ENCODE measurements at places on chromosomes 4 and X.

- DNase-seq, result no peak
Measured at GRCh38 chrX:9947131-9947794, 19.9 kb upstream of the CLDN34 start.

DNA sequence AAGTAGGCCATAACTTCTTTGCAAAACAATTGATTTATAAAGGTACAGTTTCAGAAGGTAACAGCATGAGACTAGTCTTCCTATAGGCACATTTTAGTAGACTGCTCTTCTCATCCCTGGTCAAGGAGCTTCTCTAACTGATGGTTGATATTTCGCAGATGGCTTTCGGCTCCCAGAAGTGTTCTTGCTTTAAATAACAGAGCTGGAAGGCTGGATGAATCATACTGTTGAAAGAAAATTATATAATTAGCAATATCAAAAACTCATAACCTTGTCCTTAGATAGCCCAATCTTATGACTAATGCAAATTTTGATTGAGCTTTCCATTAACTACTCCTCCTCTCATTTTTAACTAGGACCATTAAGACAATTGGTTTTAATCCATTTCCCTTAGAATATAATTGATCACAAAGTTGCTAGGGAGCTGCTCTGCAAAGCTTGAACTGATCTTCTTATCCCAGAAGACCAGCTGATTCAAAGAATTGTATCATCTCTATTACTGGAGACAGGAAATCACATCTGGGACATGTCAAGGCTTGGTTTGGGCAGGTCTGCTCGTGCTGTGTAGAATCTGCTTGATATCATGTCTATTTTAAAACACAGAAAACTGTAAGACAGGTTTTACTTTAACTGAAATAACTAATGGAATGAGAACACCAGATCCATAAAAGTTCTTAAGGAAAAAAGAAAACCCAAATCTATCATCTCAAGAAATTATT lies 38.6 kb downstream of the CENPU start:
- no peak for DNase-seq

GRCh38 chr4:149183638-149184037 lies 632.0 kb downstream of the IQCM start:
- DNase-seq, result no peak

DNA sequence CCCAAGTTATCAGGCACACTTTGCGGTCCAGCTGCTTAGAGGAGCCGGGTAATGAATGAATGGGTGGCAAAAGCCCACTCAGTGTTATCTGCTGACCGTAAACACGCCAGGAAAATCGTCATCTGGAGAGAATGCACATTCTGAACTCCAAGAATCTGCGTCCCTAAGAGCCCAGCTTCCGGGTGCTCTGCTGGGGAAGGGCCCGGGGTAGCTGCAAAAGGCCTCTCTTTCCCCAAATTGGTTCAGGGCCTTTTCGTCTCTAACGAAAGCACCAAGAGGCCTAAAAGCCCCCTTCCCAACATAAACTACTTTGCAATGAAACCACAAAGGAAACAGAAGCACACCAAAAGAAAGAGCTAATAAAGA lies 1.6 kb upstream of the SFRP2 start:
- no peak for DNase-seq

DNA sequence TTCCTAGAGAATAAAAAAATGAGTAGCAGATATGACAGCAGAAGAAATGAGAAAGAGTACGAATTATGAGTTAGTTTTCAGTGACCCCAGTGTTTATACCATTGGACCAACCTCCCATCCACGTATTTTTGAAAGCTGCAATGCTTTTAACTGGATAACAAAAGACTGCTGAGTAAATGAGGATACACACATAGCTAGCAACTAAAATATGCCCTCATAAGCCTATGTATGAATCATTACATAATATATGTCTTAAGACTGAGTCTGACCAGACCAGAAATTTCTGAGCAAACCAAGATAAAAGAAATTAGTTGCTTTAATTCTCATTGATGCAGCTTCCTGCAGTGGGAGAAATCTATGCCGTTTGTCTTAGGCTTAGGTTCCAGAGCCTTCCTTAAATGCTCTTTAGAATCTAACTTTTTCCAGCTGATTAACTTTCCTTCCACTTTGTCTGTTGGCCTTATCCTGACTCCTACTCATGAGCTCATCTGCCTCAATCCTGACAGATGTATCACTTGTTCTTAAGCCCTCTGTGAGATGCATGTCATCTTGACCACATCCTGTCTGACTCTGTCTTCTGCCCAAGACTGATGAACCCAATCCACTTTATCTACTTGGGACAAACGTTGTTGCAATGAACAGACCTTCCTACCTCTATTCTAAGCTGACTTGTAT lies 301.4 kb upstream of the AADAT start:
- DNase-seq, result no peak

GRCh38 chrX:9845578-9845952 lies 59.3 kb downstream of the SHROOM2 start:
- no peak for DNase-seq

GRCh38 chrX:7159149-7159861 lies 11.4 kb upstream of the PUDP start:
- DNase-seq, result no peak

GRCh38 chr4:11496351-11496829 lies 67.7 kb upstream of the HS3ST1 start:
- no peak for DNase-seq

GRCh38 chr4:65450899-65451298 lies 219.4 kb downstream of the EPHA5 start:
- no peak for DNase-seq

GRCh38 chr4:77113069-77113468 lies 37.3 kb upstream of the CCNI start:
- no peak for DNase-seq

DNA sequence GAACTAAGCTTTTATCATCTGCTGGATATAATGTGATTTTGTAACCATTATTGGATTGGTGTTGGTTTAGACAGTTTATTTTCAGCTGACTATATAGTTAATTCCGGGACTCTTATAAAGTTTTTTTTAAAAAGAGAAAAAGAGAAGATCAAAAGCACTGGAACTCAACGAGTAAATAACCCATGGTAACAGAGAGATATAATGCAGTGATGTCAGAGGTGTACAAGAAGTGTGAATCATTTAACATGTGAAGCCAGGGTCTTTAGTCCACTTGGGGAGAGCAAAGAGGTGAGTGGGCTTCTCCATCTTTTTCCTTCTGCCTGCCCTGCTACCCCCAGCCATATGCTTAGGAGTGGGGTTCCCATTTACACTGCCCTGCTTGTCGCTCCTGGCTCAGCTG lies 3.2 kb downstream of the TMEM165 start:
- DNase-seq, result no peak

DNA sequence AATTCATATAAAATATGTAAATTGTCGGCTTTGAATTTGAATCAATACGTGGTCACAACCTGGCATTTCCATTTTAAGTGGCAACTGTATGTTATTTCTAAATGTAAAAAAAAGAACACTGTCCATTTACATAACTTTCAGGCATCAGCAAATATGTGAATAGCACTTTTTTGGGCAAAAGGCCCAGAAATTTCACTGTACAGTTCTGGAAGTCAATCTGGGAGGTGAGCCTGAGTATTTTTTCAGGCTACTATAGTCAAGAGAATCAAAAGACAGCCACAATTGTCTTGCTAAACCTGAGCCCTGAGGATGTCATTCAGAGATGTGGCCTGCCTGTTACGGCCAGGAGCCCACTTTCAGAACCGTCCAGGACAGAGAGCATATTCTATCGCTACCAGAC lies 543.9 kb upstream of the MAGEB2 start:
- no peak for DNase-seq

GRCh38 chr4:8039853-8040252 lies 100.2 kb upstream of the AFAP1 start:
- DNase-seq, result no peak

GRCh38 chrX:40938423-40938822 lies 146.8 kb upstream of the USP9X start:
- DNase-seq, result no peak

DNA sequence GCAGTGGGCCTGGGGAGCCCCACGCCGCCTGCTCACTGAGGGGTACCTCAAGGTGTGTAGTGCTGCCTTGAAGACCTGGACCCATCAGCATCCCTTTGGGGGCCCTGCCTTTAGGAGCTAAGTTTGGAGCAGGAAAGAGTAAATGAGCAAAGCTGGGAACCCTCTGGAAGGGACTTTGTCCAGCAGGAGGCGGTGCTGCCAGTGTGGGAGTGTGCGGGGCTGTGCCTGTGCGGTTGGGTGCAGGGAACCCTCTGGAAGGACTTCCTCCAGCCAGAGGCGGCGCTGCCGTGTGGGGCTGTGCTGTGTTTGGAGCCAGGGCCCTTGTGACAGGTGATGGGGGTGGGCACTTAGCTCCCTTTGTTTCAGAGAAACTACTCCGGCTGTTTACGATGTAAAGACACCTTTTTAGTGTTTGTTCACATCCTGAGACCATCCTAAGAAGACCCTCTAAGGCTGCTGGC lies 25.8 kb downstream of the RGS12 start:
- no peak for DNase-seq

GRCh38 chr4:105662935-105663675 lies 45.4 kb downstream of the INTS12 start:
- DNase-seq, result no peak

DNA sequence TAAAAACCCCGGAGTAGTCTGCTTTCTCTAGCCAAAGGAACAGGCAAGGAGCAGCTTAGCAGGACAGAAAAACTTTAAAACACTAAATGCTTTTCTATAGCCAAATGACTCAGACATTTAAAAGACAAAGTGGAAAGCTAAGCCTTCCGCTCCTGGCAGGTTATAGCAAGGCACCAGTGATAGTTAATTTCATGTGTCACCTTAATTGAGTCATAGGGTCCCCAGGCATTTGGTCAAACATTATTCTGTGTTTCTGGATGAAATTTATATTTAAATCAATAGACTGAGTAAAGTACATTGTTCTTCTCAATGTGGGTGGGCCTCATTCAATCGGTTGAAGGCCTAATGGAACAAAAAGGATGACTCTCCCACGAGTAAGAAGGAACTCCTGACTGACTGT lies 885.7 kb upstream of the ADGRL3 start:
- DNase-seq, result no peak

GRCh38 chr4:2417765-2418649 lies at the start of gene ZFYVE28:
Gene ZFYVE28 (minus strand): TSS chr4:2418645. CDS start chr4:2418323, 322 bp downstream.
- DNase-seq, result no peak

- no peak for DNase-seq
Measured at GRCh38 chr4:159002950-159003349, 99.9 kb upstream of the RAPGEF2 start.

GRCh38 chrX:118644378-118644777 lies 83.0 kb upstream of the IL13RA1 start:
- DNase-seq, result no peak

- DNase-seq, result no peak
Measured at GRCh38 chr4:165016971-165017370, 14.8 kb upstream of the TRIM60 start.

GRCh38 chr4:146159384-146160058 lies 16.0 kb upstream of the LSM6 start:
- DNase-seq, result no peak

DNA sequence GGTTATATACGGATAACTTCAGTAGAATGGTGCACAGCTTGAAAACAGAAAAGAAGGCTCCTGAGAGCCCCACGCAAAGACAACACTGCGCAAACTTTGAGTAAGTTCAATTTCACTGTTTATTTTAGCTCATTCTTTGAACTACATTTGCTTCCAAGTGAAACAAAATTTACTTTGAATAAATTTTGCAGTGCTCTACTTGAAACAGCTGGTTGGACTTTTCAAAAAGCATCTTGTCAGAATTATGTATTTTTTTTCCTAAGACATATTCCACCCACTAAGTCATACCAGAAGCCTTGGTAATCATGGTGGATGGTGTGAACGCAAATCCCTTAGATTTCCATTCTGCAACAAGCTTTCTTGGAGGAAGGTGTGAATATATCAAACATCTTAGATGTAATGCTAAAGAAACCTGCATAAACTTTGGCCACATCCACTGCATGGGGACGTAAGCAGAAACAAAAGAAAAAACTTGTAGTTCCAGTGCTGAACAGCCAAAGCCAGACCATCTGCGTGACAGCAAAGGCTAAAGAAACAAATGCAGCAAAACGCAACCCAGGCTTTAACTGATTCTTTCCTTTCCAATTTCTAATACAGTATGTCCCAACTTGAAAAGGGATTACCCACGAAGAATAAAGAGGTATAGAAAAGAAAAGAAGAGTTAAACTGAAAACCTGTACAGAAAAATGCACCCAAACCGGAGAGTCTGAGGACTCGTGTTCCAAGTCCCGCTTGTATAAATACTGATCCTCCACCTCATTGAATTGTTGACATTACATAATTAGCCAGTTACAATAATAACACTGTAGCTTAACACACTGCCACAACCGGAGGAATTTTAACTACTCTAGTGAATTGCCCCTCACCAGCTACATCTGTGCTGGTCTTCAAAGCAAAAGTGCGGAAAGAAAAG lies 90.9 kb downstream of the SH3RF1 start:
- DNase-seq, result no peak

GRCh38 chr4:55291227-55291640 lies 54.8 kb upstream of the SRD5A3 start:
- DNase-seq, result no peak

DNA sequence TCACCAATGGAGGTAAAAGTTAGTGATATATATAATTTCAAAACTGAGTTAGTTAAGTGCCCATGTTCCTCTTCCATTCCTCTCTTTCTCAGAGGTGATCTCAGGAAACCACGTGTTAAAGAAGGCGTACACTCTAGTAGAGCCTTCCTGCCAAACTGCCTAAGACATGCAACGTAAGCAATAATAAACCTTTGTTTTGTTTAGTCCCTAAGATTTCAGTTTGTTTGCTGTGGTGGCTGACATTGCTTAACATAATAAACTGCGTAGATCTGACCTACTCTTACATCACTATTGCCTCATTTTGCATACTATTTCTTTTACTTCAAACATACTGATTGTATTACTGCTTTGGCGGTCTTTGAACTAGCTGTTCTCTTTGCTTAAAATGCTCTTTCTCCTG lies 99.2 kb downstream of the JADE1 start:
- no peak for DNase-seq

GRCh38 chrX:150476164-150476699 lies 92.2 kb upstream of the MTM1 start:
- DNase-seq, result no peak

GRCh38 chrX:10628906-10629305 lies 8.5 kb upstream of the MID1 start:
- no peak for DNase-seq

- DNase-seq, result no peak
Measured at GRCh38 chr4:4746444-4746843, 113.0 kb upstream of the MSX1 start.

DNA sequence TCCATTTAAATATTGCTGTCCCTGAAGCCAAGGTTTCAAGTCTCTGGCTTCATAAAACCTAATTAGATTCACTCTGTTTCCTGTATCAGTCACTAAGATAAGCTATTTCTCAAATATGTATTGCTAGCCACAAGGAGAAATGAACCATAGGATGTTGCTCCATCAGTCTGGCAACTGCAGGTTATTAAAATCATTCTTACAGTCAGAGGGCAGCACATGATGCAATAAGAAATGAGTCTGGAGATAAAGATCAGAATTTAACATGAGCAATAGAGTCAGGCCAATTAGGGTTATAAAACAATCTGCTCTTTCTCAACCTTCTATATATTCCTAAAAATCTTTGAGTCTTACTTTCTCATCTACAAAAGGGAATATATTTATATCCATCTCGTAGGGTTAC lies 7.2 kb downstream of the PRKG2 start:
- DNase-seq, result no peak

GRCh38 chrX:119755981-119756533 lies 2.3 kb upstream of the SOWAHD start:
- DNase-seq, result peak; percentile 13
